Non-pigmented ciliary epithelial cell (primary cell): ENCODE measurements at places on chromosomes 12 and 14.

DNA sequence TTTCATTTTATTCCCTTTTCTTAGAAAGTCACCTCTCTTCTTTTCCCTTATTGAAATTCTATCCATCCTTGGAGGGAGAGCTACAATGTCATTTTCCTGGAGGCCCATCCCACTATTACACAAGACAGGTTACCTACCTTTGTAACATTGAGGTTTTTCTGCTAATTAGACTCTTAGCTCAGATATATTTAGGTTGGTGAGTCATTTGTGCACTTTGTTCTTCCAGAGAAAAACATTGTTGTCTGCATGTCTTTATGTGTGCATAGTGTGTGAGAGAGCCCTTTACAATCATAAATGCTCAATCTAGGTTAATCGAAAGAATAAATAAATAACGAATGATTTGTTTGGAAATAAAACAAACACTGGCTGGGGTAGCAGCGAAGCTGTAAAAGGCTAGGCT is 191.8 kb downstream of the DACT1 start:
- no peak for DNase-seq

GRCh38 chr12:126976579-126976978 is 1290.4 kb upstream of the TMEM132C start:
- DNase-seq, result no peak

DNA sequence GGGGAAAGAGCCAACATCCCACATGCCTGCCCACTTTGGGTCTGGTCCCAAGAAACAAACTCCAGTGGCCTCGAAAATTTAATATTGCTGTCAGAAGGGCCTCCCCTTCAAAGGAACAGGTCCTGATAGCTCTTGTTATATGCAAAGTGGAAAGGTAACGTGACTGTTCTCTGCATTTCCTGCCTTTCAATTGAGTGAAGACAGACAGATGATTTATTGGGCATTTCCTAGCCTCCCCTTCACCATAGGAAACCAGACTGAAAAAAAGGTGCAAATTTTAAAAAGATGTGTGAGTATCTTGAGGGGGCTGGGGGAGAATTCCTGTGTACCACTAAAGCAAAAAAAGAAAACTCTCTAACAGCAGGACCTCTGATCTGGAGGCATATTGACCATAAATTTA is 235.2 kb downstream of the ZFP36L1 start:
- no peak for DNase-seq

- DNase-seq, result peak; percentile 34
These were observed 126.7 kb upstream of the CCDC196 start for GRCh38 chr14:66359500-66359899.

- DNase-seq, result no peak
These were observed 618.4 kb downstream of the SLC6A15 start for GRCh38 chr12:84294246-84294645.

DNA sequence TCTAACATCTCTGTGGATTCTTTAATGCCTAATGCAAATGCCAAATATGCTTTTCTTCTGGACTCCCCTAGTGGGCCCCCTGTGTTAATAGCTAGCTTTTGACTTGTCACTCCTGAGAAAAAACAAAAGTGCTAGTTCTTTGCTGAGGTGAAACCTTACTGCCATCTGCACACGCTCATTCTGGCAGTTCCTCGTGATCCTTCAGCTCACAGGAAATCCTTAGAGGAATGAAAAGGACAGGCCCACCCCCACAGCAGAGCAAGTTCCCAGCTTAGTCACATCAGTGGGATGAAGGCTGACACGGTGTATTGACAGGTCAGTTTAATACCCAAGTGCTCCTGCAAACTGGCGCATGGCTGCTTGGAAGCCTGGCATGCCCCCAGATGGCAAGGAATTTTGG is 165.1 kb upstream of the ATP2B1 start:
- DNase-seq, result no peak

GRCh38 chr14:102249981-102250380 is 55.0 kb downstream of the MOK start:
- no peak for DNase-seq

DNA sequence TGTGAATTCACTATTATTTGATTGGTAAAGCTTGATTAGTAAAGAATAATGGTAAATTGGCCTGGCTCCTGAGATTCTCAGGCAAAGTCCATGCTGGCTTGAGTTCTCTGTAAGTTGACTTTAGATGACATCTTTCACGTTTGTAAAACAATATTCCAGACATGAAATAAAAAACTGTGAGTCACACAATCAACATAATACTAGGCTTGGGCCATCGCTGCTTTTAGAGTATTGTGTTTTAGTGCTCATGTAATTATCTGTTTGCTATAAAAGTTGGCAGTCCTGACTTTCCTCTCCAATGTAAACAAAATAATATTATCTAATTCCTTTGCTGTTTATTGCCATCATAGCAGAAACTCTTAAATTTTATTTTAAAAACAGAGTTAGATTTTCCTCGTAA is 3.9 kb upstream of the TBC1D30 start:
- DNase-seq, result no peak

GRCh38 chr14:100898935-100899883 is 4.3 kb downstream of the RTL1 start:
- no peak for DNase-seq

GRCh38 chr14:105562713-105563346 is 36.4 kb downstream of the TMEM121 start:
- no peak for DNase-seq
